Bone marrow (tissue), 2 donors: ENCODE measurements at places on chromosomes 5 and 9.

GRCh38 chr5:67543720-67544270 is 347.2 kb upstream of the CD180 start:
- no peak for DNase-seq

- DNase-seq = no peak
Observed at GRCh38 chr9:19113964-19114679, 11.4 kb upstream of the HAUS6 start.

DNA sequence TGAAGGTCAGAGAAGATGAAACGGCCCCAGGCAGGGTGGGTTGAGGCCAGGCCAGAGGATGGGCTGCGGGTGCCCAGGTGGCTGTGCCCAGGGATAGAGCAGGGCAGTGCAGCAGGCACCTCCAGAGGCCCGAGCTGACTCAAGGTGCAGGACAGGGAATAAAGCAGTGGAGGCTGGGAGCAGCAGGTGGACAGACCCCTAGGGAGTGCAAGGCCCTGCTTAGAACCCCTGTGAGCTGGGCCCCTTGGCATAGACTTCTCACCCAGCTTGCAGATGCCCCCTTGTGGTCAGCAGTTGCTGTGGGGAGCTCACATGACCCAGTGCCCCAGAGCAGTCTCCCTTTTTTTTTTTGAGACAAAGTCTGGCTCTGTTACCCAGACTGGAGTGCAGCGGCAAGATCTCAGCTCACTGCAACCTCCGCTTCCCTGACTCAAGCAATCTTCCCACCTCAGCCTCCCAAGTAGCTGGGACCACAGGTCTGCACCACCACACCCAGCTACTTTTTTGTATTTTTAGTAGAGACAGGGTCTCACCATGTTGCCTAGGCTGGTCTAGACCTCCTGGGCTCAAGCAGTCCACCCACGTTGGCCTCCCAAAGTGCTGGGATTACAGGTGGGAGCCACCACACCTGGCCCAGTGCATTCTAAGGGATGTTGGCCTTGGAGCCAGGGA is 118.8 kb downstream of the WNK2 start:
- DNase-seq = peak; percentile 10

- peak; percentile 65 for DNase-seq
Observed at GRCh38 chr9:126705767-126706697, 92.3 kb downstream of the LMX1B start.

GRCh38 chr5:134582281-134582680 is 50.3 kb downstream of the SAR1B start:
- no peak for DNase-seq

- DNase-seq = no peak
Observed at GRCh38 chr5:67802766-67803165, 412.8 kb upstream of the PIK3R1 start.

DNA sequence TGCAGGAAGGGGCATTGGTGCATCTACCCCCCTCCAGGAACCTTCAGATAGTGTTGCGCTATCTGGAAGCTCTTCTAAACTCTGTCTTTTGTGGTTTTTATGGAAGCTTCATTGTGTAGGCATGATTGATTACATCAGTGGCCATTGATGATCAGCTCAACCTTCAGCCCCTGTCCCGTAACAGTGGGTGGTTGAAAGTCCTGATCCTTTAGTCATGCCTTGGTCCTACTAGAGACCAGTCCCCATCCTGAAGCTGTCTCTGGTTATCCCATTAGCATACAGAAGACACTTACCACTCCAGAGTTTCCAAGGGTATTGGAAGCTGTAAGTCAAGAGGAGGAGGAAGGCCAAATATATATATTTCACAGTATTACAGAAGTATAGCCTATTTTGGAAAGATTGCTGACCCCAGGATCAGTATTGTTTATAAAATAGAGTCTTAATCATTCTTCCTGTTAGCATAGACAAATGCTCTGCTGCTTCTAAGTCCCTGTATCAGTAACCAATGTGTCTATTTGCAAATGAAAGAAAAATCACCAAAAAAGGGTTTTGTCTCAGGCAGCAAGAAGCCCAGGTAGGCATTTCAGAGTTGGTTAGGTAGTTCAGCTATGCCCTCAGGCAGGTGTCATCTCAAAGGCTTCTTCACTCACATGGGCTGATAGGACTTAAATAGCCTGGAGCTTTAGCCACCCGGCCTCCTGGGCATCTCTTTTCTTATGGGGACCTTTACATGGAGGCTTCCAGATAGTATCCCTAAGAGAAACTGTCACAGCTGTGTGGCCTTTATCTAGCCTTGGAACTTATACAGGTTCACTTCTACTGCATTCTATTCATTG is 41.6 kb downstream of the SPIN1 start:
- DNase-seq = no peak
